ENCODE measurements at places on chromosomes 2 and 18.
A peak's percentile ranks its signal among the peaks of the same experiment; 100 is the strongest.

DNA sequence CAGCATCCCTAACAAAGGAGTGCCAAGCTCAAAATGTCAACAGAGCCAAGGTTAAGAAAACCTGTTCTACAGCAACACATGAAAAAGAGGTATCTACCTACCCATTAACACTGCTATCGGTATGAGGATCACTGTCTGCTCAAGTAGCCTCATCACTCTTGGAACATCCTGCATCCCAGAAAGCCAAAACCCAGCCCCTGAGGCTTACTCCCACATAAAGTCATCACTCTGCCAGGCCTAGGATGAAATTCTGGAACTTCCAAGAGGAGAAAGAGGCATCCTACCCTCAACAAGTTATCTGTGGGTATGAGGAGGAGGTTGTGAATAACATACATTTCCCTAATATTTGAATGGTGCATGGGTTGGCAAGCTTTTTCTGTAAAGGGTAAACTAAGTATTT is 25.5 kb downstream of the CDH2 start:
- no peak for DNase-seq

- DNase-seq, result no peak
Measured at GRCh38 chr18:2147476-2148230, 423.7 kb downstream of the METTL4 start.

GRCh38 chr2:65092791-65093190 is 36.6 kb downstream of the CEP68 start:
- no peak for DNase-seq

- no peak for DNase-seq
Measured at GRCh38 chr2:122021941-122022340, 266.5 kb downstream of the TSN start.

DNA sequence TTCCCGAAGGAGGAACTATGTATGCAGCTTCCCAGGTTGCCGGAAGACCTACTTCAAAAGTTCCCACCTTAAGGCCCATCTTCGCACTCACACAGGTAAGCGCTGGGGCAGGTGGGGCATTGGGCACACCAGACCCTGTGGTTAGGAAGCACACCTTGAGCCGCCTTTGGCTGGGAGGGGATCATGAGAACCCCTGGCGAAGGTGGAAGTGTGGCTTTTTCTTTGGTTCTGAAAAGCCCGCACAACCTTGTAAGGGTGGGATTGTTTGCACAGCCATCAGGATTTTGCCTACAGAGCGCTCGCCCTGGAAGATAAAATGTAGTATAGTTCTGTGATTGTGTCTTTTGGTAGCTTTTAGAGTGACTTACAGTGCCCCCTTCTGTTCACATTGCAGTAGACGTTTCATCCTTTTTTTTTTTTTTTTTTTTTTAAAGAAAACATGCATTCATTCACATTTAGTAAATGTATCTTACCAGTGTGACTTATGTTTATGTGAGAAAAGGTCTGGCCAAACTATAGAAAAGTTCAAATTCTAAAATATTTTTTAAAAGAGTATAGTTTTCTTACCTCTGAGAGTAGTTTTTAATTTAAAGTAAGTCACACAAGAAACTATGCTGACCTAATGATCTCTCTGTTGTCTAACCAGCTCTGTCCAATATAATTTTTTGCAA is 5.3 kb downstream of the KLF11 start:
- no peak for DNase-seq

- DNase-seq, result peak; percentile 13
Measured at GRCh38 chr2:227766373-227766883, 20.7 kb downstream of the SCYGR8 start.

DNA sequence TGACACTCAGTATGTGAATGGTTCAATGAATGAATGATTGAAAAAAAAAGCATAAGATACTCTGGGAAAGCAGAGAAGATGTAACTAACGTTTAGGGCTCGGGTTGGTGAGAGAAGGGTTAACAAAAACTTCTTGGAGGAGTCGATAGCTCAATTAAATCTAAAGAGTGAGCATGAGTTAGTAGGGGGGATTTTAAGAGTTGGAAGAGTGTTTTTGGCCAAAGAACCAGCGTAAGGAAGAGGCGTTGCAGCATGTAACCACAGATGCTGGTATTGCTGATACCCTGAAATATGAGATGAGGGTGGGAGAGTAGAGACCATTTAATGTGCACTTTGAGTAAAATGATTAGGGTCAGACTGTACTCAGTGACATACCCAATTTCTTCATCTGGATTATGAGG is 14.5 kb downstream of the ARHGAP28 start:
- no peak for DNase-seq

- DNase-seq, result no peak
Measured at GRCh38 chr2:217954469-217954868, 48.3 kb downstream of the TNS1 start.

DNA sequence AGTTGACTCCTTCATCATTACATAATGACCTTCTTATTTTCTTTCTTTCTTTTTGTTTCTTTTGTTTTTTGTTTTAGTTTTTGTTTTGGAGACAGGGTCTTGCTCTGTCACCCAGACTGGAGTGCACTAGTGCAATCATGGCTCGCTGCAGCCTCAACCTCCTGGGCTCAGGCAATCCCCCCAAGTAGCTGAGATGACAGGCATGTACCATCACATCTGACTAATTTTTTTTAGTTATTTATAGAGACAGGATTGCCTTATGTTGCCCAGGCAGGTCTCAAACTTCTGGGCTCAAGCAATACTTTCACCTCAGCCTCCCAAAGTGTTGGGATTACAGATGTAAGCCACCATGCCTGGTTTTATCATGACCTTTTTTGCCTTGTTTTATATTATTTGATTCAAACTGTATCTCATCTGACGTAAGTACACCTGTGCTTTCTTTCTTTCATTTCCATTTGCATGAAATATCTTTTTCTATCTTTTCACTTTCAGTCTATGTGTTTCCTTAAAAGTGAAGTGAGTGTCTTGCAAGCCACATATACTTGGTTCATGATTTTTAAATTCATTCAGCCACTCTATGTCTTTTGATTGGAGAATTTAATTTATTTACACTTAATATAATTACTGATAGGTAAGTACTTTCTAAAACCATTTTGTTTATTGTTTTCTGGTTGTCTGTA is 39.1 kb downstream of the SP100 start:
- DNase-seq, result no peak

DNA sequence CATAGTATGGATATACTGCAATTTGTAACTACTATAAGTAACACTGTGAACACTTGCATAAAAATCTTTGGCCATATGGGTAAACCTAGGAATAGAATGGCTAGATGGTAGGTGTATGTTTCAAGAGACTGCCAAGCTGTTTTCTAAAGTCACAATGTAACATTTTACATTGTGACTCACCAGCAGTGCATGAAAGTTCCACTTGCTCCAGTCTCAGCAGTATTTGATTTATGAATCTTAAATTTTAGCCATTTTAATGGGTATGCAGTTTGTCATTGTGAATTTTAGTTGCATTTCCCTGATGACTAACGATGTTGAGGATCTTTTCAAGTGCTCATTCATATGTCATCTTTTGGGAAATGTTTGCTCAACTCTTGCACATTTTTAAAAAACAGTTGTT is 86.1 kb downstream of the FARSB start:
- no peak for DNase-seq

DNA sequence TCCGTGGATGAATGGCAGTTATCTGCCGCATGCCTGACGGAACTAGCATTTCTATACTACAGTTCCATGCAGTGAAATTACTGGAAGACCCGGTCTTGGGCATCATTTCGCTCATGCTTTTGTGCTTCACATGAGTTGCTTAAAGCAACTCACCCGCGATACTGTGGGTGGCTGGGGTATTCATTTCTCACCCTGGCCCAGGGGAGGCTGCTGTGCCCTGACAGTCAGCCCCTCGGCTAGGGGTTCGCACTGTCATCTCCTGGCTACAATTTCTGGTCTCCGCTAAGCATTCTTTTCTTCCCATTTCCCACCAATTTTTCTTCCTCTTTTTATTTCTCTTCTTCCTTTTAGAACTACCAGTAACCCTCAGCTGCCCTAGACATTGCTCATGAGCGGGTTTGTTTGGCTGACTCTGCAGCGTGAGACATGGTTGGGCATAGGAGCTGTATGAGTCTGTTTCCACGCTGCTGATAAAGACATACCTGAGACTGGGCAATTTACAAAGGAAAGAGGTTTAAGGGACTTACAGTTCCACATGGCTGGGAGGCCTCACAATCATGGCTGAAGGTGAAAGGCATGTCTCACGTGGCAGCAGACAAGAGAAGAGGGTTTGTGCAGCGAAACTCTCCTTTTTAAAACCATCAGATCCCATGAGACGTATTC is 16.5 kb upstream of the CNDP2 start:
- no peak for DNase-seq

GRCh38 chr2:14256890-14257289 is 375.6 kb upstream of the LRATD1 start:
- no peak for DNase-seq

- no peak for DNase-seq
Measured at GRCh38 chr18:8821531-8821930, 116.2 kb downstream of the MTCL1 start.

GRCh38 chr18:924987-925386 is 20.3 kb downstream of the ADCYAP1 start:
- DNase-seq, result no peak

GRCh38 chr2:114537777-114538176 is 95.3 kb downstream of the DPP10 start:
- no peak for DNase-seq

- no peak for DNase-seq
Measured at GRCh38 chr18:2331491-2331890, 239.8 kb downstream of the METTL4 start.

- DNase-seq, result no peak
Measured at GRCh38 chr2:217063238-217063755, 203.4 kb upstream of the TNP1 start.

- DNase-seq, result no peak
Measured at GRCh38 chr2:189454009-189454408, 12.7 kb downstream of the WDR75 start.

DNA sequence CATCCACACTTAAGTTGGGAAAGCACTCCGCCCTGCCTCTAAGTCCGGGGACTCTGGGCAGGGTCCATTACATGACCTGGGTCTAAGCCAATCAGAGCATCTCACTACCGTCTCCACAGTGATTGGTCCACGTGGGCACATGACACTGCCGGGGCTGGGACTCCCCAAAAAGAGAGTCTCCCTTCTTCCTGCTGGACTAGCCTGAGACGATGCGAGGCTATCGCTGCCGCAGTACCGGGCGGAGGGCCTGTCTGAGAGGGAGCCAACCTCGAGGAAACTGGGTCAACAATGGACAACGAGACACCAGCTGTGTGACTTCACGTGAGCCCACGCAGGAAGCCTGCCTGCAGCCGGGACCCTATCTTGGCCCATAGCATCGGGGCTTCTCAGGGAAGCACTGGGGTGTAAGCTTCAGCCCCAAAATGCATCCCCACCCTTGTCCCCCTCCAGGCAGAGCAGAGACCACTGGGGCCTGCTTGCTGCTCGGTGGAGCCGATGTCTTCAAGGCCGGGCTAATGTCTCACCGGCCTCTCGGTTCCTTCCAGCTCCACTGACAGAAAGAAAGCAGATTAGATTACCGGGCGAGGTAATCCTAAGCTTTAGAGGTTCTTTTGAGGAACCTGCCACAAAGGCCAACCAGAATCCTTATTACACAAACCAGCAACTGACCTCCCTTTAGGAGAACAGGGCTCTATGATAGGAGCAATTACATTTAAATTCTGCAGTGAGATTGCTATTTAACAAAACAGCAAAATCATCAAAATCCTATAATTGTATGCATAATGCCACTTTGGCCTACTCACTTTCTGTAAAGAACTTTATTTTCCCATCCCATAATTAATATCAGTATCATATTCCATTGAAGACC is 21.3 kb upstream of the COPS8 start:
- no peak for DNase-seq

GRCh38 chr18:9478545-9478944 is 3.2 kb downstream of the RALBP1 start:
- DNase-seq, result no peak

DNA sequence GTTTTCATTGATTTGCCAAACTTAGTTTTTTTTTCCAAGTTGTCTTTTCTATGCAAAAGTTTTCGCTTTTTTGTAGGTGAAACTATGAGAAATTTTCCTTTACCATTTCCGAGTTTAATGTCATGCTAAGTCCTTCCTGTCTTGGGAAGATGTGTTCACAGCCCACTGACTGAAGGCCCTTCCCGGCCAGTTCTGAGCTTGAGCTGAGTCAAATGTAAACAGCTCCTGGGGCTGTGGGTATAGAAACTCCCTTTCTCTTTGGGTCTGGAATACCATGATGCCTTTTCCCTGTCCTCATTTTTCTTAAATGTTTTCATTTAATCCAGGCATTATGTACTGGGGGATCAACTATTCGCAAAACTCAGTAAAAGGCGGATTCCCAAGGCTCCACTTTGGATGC is 69.8 kb upstream of the IL1R1 start:
- DNase-seq, result no peak

- no peak for DNase-seq
Measured at GRCh38 chr2:106956879-106957278, 70.9 kb upstream of the ST6GAL2 start.

DNA sequence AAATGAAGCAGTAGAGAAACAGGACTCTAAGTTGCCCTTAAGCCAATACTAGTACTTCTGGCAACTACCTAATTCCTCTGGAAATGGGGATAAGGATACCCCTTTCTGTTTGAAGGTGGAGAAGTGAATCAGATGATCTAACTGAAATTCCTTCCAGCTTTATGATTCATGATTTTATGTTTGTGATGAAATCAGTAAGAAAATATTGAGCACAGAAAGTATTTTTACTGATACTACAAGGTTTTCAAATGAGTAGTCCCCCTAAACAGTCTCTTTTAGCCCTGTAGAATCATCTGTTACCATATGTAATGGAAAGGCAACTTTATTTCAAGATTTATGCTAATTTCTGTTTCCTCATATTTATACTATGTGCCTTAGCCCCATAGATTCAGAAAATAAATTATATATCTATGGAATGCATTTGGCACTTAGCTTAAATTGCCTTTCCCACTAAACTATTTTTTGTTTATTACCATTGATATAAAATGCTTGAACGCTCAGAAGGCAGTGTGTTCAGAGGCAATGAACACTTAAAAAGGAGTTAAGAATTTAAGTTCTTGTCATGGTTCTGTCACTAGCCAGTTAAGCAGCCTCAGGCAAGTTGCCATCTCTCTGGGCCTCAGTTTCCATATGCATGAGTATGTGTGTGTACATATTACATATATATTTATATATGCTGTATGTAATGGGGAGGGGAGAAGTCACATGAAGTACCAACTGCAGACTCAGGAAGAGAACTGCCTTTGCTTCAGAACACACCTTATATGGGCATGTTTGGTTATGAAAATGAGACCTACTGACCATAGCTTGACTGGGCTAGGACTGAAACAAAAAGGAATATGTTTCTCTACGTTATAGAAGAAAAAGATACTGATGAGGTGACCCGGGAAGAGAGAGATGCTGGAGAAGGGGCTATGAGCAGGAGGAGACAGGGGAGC is 97.7 kb downstream of the CDC42EP3 start:
- DNase-seq, result no peak
